Stomach (tissue), 19 donors: ENCODE measurements at places on chromosomes 1 and 21.

DNA sequence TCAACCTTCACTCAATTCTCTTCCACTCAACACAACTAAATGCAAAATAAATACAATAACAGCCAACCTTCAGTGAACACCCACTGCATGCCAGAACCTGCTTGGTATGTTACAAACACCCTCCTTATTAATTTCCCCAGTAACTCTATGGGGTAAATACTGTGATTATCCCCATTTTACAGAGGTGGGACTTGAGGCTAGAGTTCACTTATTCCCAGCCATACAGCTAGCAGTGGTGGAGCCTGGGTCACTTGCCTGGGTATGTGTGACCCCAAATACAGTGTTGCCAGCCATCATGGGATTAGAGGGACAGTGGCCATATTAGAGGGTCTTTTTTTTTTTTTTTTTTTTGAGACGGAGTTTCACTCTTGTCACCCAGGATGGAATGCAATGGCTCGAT lies 1.6 kb downstream of the CPLANE2 start:
- no peak for DNase-seq

DNA sequence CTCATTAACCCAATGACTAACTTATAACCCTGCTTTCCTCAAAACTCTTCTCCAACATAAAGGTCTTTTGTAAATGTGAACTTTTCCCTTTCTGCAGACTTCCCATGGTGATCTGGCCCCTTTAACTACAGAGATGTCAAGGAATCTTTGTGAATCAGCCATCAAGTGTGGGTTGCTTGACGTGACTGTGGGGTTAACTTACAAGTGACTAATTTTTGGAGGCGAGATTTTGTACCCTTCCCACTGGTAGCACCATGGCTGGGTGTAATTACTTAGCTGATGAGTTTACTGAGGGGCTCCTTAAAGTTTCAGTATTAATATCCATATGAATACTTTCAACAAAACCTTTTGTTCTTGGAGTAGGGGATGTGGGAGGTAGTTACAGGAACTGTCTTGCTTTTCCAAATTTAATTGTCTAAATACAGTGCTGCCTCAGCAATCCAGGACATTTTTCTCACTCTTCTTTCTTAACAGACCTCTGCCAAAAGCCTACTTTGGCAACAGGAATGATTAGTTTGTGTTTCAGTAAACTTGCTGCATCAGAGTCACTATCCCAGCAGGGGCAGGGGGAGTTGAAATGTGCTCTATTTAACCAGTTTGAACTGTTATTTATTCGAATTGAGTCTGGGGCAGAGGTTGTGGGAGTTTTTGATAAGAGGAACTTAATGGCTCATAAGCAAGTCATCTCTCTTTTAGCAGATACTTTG lies 217.3 kb upstream of the FGGY start:
- DNase-seq: no peak

DNA sequence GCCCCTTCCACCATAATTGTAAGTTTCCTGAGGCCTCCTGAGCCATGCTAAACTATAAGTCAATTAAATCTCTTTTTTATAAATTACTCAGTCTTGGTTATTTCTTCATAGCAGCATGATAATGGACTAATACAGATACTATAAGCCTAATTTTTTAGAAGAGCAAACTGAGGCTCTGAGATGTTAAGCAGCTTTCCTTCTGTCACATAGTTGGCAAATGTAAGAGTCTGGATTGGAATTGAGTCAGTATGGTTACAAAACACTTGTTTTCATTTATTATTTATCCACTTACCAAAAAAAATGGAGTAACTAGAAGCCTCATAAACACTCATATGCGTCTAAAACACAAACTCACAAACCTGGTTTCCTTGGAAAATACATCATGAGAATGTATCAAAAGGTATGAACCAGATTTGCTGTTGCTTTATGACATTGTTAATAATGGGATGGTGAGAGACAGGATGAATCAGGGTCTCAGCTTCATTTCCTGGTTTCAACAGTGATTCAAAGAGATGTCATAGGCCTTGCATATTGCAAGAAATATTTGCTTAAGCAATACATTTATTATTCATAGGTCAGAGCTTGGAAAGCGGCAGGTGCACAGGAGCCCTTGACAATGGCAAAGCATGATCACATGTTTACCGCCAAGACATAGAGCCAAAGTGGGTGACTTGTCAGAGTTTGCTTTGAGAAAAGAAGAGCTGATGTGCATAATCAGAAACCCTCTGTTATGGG lies 221.5 kb downstream of the GRIK1 start:
- no peak for DNase-seq

DNA sequence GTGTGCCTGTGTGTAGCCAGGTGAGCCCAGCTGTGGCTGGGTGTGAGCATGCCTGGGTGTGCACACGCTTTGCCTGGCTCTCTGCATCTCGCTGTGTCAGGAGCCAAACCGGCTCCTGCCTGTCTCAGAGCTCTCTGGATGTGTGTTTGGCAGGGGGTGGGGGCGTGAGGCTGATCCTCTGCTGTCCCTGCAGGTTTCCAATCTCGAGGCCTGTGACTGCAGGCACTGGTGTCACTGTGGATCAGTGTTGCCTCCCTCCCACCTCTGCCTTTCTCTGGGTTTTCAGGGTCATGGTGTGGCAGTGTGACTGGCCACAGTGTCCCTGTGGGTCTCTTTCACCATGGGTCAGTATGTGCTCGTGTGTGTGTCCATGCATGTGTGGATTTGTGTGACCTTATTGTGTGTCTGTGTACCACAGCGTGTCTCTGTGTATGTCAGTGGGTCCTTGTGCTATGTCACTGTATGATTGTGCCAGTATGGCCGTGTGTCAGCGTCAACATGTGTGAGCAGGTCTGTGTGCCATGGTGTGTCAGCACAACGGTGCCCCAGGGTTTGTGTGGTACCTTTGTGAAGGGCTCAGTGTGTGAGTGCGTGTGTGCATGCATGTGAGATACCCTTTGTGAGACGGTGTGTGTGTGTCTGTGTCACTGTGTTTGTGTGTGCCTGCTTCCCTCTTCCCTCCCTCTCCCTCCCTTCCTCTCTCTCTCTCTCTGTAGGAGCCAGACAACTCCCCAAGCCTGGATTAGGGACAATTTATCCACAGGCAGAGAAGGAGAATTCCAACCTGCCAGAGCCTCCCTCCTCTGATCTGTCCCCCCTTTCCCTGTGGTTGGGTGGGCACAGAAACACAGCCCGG lies 43.4 kb downstream of the AHDC1 start:
- DNase-seq: peak; percentile 64

DNA sequence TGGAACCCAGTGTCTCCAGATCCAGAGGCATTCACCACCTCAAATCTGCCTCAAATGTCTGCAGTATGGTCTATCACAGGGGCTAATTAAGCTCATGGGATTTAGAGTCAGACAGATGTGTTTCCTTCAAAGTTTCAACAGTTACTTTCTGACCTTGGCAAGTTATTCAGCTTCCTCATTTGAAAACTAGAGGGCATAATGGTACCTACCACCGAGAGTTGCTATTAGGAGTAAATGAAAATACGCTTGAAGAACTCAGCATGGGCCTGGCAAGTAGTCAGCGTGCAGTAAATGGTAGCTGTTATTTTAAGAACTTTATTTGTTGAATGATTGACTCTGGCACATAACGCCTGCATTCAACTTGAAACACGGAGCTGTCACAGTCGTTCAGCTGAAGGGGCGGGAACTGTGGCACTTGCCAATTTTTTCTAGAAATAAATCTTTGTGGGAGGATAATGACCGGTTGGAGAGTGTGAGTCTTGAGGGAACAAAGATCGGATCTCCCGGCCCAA lies 1.2 kb upstream of the CAP1 start:
- no peak for DNase-seq

GRCh38 chr1:242427519-242427918 lies 97.0 kb downstream of the PLD5 start:
- DNase-seq: no peak

- DNase-seq: no peak
Observed at GRCh38 chr1:110390096-110390495, 730 bp downstream of the SLC16A4 start.

GRCh38 chr1:64963466-64963865 lies 2.9 kb downstream of the JAK1 start:
- no peak for DNase-seq

GRCh38 chr1:31675161-31675560 lies 28.7 kb downstream of the COL16A1 start:
- DNase-seq: no peak
